ENCODE measurements at places on chromosomes 11 and 22.

GRCh38 chr22:46911346-46911745 lies 148.9 kb downstream of the TBC1D22A start:
- DNase-seq, result no peak

- DNase-seq, result no peak
Observed at GRCh38 chr11:130428316-130429119, at the start of gene ADAMTS8. Gene ADAMTS8 (minus strand): TSS chr11:130428609. CDS start chr11:130428286, 323 bp downstream.

- DNase-seq, result no peak
Observed at GRCh38 chr11:81237139-81237538, 1496.5 kb downstream of the FAM181B start.

DNA sequence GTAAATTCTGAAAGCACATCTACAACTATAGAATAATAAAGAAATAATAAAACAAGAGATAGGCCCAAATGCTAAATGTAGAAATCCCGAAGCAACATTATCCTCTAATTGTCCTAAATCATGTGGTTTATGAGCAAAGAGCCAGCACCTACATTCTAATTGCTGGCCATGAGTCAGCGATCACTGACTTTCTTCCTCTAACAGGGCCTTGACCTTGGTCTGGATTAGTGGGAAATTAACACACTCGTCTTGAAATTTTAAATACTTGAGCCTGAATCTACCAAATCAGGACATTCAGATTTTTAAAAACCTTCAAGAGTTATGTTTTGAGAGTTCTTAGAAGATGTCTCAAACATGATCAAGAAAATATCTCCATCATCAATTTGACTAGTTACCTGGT lies 727.6 kb downstream of the METTL15 start:
- no peak for DNase-seq

GRCh38 chr22:42116848-42117424 lies 13.7 kb downstream of the CYP2D6 start:
- DNase-seq, result no peak

DNA sequence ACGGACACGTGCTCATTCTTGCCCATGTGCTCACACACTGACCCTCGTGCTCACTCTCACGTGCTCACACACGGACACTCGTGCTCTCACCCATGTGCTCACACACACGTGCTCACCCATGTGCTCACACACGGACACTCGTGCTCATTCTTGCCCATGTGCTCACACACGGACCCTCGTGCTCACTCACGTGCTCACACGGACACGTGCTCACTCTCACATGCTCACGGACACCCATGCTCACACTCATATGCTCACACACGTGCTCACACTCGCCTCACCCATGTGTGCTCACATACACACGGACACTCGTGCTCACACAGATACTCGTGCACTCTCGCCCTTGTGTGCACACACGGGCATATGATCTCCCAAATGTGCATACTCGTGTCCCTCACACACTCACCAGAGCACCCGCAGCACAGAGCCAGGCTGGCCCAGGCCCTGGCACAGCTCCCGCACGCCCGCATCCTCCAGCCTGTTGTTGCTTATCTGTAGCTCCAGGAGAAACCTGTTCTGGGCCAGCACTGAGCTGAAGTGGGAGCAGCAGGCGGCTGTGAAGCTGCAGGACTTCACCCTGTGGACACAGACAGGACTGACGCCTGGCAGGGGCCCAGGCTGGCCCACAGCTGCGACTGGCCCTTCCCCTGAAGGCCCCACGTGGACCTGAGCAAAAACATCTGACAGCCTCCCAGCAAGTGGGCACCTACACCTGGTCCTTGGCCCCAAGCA lies 9.3 kb downstream of the RNH1 start:
- no peak for DNase-seq

DNA sequence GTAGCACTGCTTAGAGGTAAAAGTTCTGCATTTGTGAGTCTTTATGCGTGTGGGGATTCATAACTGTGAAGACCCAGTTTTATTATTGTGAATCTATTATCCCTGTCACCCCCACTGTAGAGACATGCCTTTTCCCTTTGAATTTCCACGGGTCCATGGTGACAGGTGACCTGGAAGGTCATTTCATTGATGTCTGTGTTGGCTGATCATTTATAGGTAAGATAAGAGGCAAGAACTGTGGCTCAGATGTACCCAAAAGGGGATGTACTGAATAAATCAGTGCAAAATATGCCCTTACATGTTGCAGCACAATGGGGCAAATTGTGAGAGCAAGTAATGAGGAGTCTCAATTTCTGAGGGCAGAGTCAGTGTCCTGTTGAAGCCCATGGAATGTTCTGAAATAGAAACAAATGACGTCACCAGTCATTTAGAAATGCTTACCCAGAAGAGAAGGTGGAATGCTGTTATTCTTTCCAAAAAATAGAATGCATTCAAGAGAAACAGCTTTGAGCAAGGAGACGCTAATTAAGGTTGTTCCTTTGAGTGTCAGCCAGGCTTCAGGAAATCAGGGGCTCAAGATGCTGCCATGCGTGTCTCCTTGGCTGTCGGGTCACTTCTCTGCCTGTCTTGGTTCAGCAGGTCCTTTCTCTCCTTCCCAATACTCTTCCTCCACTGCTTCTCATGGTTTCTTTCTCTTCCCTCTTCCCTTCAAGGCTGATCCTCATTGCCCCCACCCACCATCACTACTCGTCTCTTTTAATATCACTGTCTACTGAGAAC lies 118.7 kb upstream of the E2F8 start:
- DNase-seq, result no peak

- no peak for DNase-seq
Observed at GRCh38 chr11:131079036-131079435, 162.8 kb upstream of the SNX19 start.

GRCh38 chr11:123543797-123544196 lies 110.6 kb downstream of the SCN3B start:
- DNase-seq, result no peak

- DNase-seq, result no peak
Observed at GRCh38 chr22:20423008-20423905, 14.4 kb downstream of the SCARF2 start.

DNA sequence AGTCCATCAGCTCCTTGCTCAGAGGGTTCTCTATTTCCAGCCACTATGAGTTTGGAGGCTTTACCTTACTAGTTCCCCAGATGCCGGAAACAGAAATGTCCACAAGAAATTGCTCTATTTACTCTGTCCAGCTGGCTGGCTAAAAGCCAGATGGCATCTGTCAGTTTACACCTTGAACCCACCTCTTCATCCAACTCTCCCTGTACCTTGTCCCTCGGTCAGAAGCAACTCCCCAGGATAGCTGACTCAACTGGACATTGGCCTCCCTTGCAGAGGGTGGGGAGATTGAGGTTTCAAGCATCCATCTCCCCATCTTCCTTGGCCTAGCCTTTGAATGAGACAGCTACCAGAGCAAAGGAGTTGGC lies 1.7 kb downstream of the C2CD2L start:
- no peak for DNase-seq

- no peak for DNase-seq
Observed at GRCh38 chr11:20037396-20038153, 122.7 kb downstream of the DBX1 start.

DNA sequence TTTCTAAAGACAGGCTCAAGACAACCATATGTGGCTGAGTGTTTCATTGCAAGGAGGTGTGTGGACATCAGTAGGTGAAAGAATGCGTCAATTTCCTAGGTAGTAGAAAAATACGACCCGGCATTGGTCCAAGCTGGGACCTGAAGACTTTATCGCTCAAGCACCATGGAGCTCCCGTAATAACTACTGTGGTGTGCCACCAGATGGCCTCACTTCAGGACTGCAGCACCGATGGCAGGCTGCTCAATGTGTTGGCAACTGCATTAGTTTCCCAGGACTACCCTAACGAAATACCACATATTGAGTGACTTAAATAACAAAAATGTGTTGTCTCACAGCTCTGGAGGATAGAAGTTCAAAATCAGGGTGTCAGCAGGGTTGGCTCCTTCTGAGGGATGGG lies 72.4 kb upstream of the FAT3 start:
- DNase-seq, result no peak

GRCh38 chr11:69512790-69513189 lies 31.3 kb downstream of the LINC01488 start:
- no peak for DNase-seq

- DNase-seq, result no peak
Observed at GRCh38 chr11:70400643-70401042, 2.3 kb downstream of the CTTN start.

- DNase-seq, result peak; percentile 31
Observed at GRCh38 chr11:122556605-122557004, 98.9 kb upstream of the UBASH3B start.

DNA sequence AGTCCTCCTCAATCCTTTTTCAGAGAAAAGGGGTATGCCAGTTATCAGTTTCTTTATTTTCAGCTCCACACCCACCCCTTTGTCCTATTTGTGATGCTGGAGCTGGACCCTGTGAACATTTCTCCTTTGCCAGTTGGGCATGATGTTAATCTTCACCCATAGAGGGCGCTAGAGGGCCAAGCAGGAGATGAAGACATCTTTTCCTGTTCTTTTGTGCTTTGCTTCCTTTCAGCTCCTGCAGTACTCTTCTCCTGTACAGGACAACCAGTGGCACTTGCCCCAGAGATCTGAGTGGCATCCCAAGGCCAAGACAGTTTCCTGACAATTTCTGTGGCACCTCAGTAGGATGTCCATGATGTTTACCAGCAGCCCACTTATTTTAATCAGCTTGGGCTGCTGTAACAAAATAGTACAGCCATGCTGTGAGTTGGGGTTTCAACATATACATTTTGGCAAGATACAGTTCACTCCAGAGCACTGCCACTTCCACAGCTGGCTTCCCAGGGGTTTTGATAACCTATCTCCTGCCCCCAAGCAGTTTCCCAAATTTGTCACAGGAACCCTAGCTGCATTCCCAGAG lies 4.6 kb downstream of the SAA2 start:
- DNase-seq, result peak; percentile 84

DNA sequence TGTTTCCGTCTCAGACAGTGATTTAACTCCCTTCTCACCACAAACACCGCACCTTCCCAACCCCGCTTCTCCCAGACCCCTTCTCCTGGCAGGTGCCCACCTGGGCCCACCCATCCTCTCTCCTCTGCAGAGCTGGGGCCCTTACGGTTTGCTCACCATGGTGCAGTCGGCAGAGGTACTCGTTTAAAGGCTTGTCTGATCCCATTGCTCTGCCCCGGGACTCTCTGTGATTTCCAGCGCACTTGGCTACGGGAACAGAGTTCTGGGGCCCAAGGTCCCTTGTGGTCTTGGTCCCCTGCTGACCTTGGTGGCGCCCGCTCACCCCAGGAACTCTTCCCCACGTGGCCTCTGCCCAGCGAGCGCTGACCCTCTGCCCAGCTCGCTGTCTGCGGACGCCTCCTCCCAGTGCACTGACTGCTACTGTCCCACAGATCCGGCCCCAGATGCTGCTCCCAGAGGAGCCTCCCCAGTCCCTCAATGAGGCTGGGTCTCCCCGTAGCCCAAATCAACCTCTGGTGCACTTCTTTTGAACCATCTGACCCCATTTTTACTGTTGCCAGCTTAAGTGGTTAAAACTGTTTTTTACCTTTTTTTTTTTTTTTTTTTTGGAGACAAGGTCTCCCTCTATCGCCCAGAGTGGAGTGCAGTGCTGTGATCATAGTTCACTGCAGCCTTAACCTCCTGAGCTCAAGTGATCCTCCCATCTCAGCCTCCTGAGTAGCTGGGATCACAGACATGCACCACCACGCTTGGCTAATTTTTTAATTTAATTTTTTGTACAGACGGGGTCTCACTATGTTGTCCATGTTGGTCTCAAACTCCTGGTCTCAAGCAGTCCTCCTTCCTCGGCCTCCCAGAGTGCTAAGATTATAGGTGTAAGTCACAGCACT lies 21.3 kb upstream of the CTSD start:
- no peak for DNase-seq

DNA sequence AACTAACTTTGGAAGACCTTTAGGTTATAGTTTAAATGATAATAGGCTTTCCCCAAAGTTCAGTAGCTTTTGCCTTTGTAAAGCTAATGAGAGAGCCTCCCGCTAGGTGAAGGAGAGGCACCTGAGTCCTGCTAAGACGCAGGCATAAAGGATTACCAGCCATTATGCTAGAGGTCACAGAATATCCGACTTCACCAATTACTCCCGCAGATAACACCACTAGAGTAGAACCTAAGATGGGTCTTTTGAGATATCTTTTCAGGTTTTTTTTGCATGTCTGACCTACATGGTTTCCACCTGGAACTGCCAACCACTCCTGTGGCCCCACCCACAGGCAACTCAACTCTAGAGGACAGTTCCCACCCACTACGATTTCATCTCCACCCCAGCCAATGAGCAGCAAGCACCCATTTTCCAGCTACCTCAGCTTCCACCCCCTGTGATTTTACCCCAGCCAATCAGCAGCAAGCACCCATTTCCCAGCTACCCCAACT lies 314.3 kb downstream of the BRD1 start:
- DNase-seq, result no peak

- DNase-seq, result no peak
Observed at GRCh38 chr11:44733877-44734276, 7.1 kb downstream of the TSPAN18 start.

GRCh38 chr11:59769828-59770227 lies 14.7 kb downstream of the STX3 start:
- no peak for DNase-seq

GRCh38 chr11:64444838-64445441 lies 86.0 kb downstream of the RPS6KA4 start:
- DNase-seq, result no peak

GRCh38 chr11:20707876-20708275 lies 38.5 kb downstream of the NELL1 start:
- no peak for DNase-seq

DNA sequence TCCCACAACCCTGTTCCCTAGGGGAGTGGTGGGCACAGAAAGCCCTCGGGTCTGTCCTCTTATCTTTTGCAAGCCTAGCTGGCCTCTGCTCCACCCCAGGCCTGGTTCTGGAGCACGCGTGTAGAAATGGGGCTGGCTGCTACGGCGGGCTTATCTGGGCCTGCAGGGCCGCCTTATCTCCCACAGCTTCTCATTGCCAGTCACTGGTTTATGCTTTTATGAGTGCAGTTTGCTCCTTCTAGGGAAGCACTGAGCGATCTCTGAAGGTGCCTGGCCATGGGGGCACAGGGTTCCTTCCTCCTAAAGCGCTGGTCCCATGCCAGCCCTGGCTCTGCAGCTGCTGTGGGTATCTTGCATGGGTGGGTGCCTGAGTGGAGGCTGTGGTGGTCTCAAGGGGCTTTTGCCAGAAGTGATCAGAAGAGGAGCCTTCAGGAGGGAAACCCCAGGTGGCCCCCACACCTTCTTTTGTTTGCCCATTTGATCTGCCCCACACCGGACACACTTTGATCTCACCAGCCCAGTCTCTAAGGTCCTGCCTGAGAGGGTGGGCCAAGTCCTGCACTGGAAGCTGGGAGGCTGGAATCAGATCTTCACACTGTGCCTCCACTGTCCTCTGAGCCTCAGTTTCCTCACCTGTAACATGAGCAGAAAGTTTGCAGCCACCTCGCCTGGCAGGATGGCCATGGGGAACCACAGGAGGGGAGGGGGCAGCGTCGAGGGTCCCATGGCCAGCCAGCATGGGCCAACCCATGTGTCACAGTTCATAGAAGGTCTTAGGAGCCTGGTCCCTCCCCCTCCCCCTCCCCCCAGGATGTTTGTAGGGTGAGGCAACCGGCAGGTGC lies 86.6 kb upstream of the FGF3 start:
- DNase-seq, result no peak

DNA sequence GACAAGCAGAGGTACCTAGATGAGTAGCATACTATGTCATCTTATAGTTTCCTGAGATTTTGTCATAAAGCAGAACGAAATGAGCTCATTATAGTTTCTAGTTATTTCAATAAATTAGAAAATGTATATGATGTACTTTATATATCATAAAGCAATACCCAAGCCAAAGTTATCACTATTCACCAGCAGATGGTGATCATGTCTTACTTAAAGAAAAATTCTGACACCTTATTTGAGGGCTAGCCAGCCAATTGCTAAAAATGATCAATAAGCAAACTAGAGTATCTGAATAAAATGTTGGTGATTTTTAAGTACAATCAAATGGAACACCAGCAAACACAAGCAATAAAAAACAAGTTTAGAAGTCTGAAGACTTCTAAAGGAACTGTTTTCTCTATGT lies 44.1 kb downstream of the RSF1 start:
- peak; percentile 50 for DNase-seq

Data from CD4-positive, alpha-beta T cell treated with Interleukin-10 for 1 hour (primary cell).